ENCODE measurements at places on chromosomes 7 and 10. TPM values are rescaled to one million over a fixed set of nuclear protein-coding genes. Genes with fewer than 3 reads are reported as not detected.

The TEX47 gene
- not detected for total RNA-seq

The SH2B2 gene
- total RNA-seq = 2.6 TPM

The HYAL4 gene
- 3.1 TPM for total RNA-seq

The TSPAN12 gene
- 20.3 TPM for total RNA-seq

The CNNM1 gene
- 0.08 TPM for total RNA-seq

The CXCL12 gene
- total RNA-seq = 0.97 TPM

The IFIT1B gene
- not detected for total RNA-seq

The COL1A2 gene
- 169 TPM for total RNA-seq

The COL17A1 gene
- 4.2 TPM for total RNA-seq

The CPA2 gene
- not detected for total RNA-seq

The CYP3A4 gene
- not detected for total RNA-seq

The TMED4 gene
- 79.4 TPM for total RNA-seq

The CYP2E1 gene
- 7.7 TPM for total RNA-seq

The HYCC1 gene
- total RNA-seq = 93.8 TPM

The MUC12 gene
- 1.3 TPM for total RNA-seq

The MEOX2 gene
- 0.10 TPM for total RNA-seq

The PAX4 gene
- 0.33 TPM for total RNA-seq

The FUOM gene
- 8.9 TPM for total RNA-seq

The DENND2A gene
- total RNA-seq = 41.0 TPM

The ELN gene
- total RNA-seq = 44.8 TPM

The OGDH gene
- 67.1 TPM for total RNA-seq

The GLI3 gene
- total RNA-seq = 24.9 TPM

The SFXN2 gene
- 6.3 TPM for total RNA-seq

The EMX2 gene
- total RNA-seq = not detected

The NUTM2B gene
- 1.5 TPM for total RNA-seq

The PRPS1L1 gene
- not detected for total RNA-seq

The TMEM236 gene
- 0.05 TPM for total RNA-seq

The C1QL3 gene
- total RNA-seq = 0.80 TPM

The FOXI2 gene
- not detected for total RNA-seq

The MSMB gene
- not detected for total RNA-seq

The VWDE gene
- total RNA-seq = 3.2 TPM

The SAMD9L gene
- 0.10 TPM for total RNA-seq

The DIP2C gene
- 13.1 TPM for total RNA-seq

The SMC3 gene
- 36.2 TPM for total RNA-seq

The GPNMB gene
- total RNA-seq = 0.49 TPM

The SLC18A2 gene
- 1.3 TPM for total RNA-seq

The ABCB4 gene
- 3.0 TPM for total RNA-seq

The DKK1 gene
- total RNA-seq = 6.8 TPM

The CYP3A7 gene
- 0.18 TPM for total RNA-seq

The ODAD2 gene
- total RNA-seq = 3.9 TPM

The VGF gene
- total RNA-seq = 0.77 TPM

The DDX50 gene
- 35.2 TPM for total RNA-seq

The EXOC6 gene
- total RNA-seq = 28.5 TPM

The NAT16 gene
- total RNA-seq = not detected

The BTBD16 gene
- 0.23 TPM for total RNA-seq

The OR2A5 gene
- not detected for total RNA-seq

The TAS2R5 gene
- total RNA-seq = 1.9 TPM

The CCDC146 gene
- 4.5 TPM for total RNA-seq

The TRIM73 gene
- total RNA-seq = 7.4 TPM

The SPDYE16 gene
- not detected for total RNA-seq

The IDI2 gene
- total RNA-seq = not detected

The PDE1C gene
- 2.9 TPM for total RNA-seq

The ADCYAP1R1 gene
- 39.3 TPM for total RNA-seq

The NCAPG2 gene
- 25.6 TPM for total RNA-seq

The MPLKIP gene
- total RNA-seq = 25.0 TPM
